ENCODE measurements at places on chromosomes 13 and 19.

DNA sequence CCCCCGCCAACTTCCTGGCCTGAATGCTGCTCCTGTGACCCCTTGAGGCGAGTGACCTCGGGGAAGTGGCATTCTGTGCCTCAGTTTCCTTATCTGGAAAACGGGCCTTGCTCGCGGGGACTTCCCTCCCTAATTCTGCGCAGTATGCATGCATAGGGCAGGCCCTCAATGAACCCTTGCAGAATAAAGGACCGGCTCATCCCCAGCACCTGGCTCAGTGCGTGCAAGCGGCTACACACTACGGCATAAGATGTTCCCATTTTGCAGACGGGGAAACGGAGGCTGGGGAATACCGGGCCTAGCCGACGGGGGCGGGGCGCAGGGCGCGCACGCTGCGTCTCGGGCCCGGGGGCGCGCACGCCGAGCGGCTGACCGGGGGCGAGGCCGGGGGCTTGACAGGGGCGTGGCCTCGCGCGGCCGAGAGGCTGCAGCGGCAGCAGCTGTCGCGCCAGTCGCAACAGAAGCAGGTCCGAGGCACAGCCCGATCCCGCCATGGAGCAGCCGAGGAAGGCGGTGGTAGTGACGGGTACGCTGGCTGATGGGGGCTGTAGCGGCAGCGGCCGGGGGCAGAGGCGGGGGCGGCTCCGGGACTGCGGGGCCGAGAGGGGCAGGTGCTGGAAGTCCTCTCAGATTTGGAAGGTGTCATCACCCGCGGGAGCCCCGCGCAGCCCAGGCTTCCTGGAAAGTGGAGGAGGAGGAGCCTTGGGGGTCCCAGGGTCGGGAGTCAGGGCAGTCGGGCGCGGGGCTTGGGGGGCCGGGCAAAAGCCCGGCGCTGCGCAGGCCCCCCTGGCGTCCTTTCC lies at the start of gene PGPEP1:
PGPEP1 (plus strand) TSS at position 409 of the 800 bp plus-strand sequence; CDS start at position 493, 84 bp downstream.
- DNase-seq, result peak; percentile 71

DNA sequence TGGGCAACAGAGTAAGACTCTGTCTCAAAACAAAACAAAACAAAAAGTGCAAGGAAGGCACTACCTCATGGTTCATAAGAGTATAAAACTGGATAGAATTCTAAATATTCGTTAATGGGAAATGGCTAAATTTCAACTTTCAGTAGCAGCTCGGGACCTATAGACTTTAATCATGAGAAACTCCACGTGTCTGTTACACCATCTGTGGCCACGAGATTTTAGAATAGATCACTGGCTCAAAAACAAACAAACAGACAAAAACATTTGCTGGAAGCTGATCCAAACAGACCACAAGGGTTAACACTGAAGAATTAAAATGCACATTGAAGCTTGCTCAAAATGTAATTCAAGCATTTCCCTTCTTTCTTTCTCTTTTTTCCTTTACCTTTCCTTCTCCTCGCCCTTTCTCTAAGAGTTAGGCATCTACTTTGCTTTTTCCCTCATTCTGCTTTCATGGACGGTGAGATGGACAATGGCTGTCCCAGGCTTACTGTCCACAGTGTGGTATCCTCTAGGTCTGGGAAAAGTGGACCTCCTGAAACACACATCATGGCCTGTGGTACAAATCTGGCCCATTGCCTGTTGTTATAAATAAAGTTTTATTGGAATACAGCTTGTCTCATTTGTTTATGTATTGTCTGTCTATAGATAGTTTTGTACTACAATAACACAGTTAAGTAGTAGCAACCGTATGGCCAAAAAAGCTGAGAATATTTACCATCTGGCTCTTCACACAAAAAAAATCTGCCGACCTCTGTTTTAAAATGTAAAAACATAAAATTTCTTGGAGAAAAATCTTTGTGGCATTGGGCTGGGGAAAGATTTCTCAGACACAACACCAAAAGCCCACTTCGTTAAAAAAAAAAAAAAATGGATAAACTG lies 10.3 kb downstream of the ELAVL1 start:
- no peak for DNase-seq

DNA sequence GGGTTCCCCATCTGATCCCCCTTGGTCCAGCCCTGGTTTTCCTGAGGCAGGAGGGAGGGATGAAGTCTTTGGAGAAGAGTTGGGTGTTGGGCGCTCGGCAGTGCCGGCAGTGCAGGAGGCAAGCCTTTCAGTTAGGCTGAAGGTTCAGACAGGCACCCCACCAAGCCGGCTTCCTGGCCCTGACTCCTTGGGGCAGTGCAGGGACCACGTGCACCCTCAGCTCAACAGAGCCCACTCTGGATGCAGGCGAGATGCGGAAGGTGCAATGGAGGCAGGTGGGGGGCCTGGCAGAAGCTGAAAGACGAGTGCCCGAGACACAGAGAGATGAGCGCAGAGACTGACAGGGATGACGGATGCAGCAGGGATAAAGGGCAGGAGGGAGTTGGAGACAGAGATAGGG lies 11.1 kb downstream of the MAMSTR start:
- DNase-seq, result no peak

GRCh38 chr19:3544742-3545668 lies 6.0 kb downstream of the TEKTIP1 start:
- peak; percentile 58 for DNase-seq

- DNase-seq, result no peak
Measured at GRCh38 chr13:79349011-79349410, 57.0 kb downstream of the RBM26 start.

- no peak for DNase-seq
Measured at GRCh38 chr13:24076636-24077035, 83.9 kb upstream of the SPATA13 start.

DNA sequence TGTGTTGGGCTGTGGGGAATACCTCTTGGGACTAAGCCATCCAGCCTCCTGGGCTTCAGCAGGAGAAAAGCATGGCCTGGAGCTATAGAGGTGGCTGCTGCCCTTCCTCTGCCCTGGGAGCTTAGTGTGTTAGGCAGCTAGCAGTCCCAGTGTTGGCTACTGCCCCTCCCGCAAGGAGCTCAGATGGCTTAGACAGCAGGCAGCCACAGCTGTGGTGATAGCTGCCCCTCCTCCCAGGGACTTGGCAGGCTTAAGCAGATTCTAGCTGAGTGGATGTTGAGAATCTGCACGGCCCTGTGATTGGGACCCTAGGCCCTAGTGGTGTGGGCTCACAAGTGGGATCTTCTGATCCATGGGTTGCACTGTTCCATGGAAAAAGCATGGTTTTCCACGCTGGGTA lies 264.5 kb downstream of the TDRD3 start:
- DNase-seq, result no peak

DNA sequence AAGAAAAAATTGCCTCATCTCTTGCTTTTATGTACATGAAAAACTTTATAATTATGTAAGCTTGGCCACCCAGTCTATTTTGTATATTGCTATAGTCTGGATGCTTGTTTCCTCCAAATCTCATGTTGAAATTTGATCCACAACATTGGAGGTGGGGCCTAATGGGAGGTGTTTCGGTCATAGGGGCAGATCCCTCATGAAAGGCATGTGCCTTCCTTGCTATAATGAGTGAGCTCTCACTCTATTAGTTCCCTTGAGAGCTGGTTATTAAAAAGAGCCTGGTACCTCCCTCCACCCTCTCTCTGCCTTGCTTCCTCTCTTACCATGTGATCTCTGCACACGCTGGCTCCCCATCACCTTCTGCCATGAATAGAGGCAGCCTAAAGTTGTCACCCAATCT lies 1005.1 kb downstream of the PCDH9 start:
- no peak for DNase-seq

DNA sequence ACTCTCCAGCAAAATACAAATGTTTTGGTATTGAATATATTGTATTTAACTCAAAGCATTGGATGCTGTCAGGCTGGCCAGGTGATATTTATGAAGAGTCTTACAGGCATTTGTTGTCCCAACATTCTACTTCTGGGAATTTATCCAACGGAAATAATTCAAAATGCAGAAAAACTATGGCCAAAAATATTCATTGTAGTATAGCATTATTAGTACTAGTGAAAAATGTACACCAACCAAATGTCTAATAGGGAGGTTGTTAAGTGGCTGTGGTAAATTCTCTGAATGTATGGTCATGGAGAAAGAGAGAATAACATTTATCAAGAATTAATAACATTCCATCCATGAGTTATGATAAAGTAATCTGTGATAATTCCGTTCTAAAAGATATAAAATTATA lies 38.6 kb upstream of the GAS6 start:
- peak; percentile 3 for DNase-seq

DNA sequence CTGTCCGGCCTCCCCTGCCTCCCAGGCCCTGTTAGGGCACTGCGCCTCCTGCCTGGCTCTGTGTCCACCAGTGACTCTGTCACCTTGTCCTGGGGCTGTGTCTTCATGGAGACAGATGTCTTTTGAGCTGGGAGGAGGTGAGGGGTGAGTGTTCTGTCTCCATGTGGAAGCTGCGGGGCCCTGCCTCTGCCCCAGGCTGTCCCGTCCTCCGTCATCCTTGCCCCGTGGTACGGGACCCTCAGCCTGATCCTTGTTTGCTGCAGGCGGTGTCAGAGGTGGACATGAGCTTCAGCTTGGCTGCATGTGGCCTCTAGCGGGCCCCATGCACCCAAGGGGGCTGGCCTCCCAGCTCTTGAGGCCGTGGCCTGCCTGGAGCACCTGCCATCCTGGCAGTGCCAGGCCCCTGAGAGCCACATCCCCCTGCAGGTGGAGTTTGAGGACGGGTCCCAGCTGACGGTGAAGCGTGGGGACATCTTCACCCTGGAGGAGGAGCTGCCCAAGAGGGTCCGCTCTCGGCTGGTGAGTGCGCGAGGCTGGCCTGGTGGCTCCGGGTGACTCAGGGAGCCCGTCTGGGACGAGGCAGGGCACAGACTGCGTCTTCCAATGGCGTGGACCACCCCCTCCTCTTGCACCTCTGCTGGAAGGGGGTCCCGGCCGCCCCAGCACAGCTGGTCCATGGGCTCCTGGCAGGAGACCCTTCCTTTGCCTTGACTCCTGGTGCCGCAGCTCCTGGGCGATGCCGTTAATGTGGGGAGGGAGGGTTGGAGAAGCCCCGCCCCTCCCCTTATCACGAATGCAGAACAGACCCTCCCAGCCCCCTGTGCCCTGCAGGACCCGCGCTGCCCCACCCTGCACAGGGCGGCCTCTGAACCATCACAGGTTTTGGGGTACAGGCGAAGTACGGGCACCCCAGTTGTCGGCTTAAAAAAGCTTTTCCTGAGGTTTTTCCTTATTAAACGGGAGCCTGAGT lies 181.3 kb downstream of the KDM4B start:
- DNase-seq, result no peak

GRCh38 chr19:5041168-5041912 lies 72.4 kb downstream of the KDM4B start:
- DNase-seq, result no peak

DNA sequence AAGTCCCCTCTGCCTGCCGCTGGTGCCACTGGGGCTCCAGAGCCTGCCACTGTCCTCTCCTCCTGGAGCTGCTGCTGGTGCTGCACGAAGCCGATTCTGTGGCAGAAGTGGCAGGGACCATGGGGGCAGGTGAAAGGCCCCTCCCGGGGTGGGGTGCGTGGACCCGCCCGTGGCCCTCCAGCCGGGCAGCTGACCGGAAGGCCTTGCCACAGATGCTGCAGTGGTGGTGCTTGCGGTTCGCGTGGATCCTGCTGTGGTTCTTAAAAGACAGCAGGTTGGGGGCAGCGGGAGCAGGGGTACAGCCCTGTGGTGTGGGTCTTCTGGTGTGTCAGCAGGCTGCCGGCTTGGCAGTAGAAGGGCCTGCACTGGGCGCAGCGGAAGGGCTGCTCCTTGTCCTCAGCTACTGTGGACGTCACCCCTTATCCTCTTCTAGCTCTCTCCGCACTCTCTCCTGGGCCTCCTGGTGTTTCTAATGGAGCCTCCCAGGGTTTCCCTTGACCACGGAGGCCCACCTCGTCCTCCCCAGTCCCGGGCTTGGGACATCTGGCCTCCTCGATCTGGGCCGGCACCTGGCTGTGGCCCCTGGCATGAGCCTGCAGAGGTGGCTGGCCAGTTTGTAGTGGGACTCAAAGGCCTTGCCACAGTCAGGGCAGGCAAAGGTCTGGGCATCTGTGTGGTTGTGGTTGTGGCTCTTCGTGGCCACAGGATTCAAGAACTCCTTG lies 380.4 kb downstream of the OLFM4 start:
- no peak for DNase-seq

GRCh38 chr13:101695870-101696516 lies 243.5 kb downstream of the ITGBL1 start:
- DNase-seq, result no peak

DNA sequence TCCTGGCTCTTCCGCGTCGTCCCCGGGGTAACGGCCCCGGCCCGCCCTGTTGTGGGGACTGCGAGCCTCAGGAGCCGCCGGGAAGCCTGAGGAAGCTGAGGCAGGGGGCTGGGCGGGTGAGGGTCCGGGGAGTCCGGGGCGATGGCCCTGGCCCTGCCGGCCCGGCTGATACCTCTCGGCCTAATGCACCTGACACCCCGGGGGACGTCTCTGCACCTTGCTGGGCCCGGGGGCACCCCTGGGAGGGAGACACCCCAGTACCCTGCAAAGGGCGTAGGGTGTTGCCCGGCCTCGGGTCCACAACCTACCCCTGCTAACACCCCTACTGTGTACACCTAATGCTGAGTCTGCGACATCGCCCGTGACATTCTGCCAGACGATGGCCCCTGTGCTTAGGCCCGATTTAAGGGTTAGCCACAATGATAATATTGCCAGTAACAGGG lies 410 bp downstream of the PIN1 start:
- DNase-seq, result no peak

DNA sequence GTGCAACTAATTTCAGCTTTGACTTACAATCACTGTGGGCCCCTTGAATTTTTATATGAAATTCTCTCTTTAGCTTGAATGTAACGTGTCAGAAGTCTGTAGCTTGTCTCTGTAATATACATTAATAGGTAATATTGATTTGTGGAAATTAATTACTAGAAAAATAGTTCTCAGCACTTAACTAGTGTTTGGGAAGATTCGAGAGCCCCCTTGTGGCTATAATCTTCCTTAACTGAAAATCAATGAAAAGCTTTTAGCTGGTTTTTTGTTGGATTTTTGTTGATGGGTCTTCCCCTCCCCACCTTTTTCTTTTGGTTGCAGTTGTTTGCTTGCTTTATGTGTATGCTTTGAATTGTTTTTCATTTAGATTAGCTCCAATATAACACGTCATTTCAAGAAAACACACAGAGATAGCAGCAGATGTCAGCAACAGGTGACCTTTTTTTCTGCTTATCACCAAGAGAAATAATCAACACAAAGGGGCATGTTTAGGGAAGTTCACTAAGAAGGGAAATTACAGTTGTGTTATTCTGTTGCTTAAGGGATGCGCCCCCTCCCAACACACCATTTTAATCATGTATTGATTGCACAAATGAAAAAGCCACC lies 176.8 kb downstream of the OXGR1 start:
- DNase-seq, result peak; percentile 52

GRCh38 chr13:74576420-74576819 lies 442.2 kb upstream of the KLF12 start:
- no peak for DNase-seq
